ENCODE measurements at places on chromosomes 16 and 17.

DNA sequence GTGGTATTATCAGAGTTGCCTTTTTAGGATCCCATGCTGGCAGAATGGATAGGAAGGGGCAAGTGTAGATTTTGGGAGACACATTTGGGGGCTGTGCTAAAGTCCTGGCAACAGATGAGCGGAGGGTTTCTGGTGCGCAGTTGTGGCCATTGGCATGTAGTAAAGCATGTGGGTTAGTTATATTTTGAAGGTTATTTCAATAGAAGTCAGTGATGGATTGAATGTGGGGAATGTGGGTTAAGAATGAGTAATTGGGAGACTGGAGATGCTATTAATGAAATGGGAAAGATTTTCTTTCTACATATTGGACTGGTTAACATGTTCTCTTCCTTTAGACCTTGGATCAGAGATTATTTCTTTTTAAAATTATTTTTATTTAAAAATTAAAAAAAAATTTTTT lies 10.0 kb downstream of the DUS2 start:
- no peak for DNase-seq

DNA sequence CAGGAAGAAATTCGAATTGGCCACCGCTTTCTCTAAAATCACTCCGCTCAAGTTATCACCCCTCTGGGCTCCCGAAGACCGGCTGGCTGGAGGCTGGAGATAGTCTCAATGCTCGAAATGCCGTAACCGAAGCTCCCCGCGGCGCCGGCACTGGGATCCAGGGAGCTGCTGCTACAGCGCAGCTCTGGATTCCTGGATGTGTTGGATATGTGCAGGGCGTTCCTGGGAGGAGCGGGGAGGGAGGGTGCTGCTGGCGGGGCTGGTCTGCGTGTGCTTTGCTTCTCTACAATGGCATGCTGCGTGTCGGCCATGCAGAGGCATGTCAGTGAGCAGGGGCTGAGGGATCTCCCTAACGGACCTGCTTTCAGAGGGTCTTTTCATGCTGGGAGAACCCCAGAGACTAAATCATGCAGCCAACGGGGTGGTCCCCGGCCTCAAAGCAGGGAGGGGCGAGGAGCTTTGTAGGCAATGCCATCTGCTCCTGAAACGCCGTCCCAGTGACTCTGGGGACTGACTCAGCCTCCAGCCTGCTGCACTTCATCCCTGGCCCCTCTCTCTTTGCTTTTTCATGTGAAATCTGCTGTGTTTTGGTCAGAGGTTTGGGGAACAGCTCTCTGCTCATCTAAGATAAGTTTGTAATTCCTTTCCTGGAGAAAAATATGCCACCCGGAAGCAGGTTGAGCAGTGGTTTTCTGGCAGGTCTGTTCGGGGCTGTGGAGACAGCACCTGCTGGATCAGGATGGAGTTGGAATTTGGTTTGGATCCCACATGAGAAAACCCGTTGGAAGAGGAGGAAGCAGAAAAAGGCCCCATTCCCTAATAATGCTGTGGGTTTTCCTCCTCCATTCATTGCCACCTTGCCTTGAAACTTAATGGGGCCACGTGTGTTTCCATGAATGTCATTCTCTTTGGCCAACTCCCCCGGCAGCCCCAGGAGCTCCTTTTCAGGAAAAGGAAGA lies 311.4 kb downstream of the SEC14L1 start:
- no peak for DNase-seq

DNA sequence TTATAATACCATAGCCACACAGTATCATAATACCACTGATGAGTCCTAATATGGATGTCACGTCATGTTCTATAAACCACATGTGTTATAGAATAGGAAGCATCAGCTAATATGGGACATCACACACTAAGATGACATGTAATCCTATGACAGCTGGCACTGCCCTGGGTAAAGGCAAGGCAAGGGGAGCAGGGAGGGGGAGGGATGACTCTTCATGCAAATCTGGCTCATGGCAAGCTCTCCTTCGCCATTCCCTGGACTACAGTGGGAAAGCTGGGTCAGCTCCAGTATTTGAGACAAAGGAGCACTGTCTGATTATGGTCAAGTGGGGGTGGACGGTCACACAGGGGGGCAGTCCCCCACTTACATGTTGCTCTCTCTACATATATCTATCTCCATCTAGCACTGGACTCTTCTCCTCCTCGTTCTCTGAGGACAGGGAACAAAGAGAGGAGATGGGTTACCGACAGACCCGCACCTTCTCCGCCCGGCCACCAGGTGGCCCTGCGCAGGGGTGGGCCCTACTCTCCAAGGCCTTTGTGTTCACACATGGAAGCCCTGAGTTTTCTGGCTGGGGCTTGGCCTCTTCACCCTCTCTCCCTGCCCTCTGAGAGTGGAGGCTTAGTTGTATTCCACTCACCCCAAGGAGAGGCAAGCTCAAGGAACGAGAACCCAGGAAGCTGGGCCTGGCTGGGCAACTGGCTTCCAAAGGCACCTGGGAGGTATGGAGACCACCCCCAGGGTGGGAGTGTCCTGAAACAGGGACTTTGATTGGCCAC lies 23.4 kb upstream of the MPO start:
- DNase-seq, result no peak

DNA sequence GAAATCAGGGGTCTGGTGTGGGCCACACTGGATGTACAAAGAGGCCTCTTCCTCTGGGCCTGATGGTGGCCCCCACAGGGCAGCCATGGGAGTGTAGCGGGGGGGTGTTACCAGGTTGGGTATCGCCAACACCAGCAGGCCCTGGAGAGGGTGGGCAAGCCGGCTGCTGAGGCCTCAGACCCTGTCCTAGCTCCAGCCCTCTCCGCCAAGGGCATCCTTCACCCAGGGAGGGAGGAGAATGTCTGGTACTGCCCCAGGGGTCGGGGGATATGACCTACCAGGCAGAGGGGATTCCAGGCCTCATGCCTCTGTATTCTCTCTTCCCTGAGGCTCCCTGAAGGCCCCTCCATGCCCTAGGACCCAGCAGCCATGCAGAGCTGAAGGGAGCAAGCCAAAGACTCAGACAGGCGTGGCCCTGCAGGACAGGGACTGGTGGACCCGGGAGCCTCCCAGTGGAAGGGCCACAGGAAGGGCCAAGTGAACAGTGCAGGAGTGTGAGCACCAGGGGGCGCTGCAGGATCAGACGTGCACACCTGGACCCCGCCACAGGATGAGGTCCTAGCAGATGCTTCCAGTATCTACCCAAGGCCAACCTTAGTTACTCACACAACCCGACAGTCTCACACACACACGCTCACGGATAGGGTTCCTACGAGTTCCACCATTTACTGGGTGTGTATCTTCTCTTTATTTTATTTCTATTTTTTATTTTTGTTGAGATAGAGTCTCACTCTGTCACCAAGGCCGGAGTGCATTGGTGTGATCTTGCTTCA lies 10.9 kb upstream of the CES4A start:
- DNase-seq, result peak; percentile 95

GRCh38 chr17:78879635-78880186 lies 23.3 kb downstream of the CEP295NL start:
- DNase-seq, result no peak

- DNase-seq, result no peak
These were observed 376.3 kb downstream of the CNTNAP4 start for GRCh38 chr16:76653390-76654026.

GRCh38 chr17:2794111-2794803 lies 2.0 kb upstream of the RAP1GAP2 start:
- DNase-seq, result no peak

DNA sequence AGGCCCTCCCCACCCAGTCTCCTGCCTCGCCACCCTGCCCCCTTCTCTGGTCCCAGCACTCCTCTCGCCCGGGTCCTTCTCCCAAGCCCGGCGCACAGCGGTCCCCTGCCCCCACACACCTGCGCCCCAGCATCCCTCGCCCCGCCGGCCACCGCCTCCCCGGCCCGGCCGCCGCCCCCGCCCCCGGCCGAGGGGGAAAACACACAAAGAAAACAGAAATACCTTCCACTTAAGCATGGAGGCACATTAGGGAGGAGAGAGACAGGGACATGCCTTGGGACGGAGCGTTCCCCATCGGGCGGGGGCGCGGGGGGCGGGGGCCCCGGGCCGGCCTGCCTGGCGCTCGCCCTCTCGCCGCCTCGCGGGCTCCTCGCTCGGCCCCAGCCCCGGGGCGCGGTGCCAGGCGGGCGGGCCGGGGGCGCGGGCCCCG lies 326 bp downstream of the SRCIN1 start:
- no peak for DNase-seq
